NCI-H1930 (cell line): ENCODE measurements at places on chromosomes 4 and X.

- DNase-seq, result no peak
Observed at GRCh38 chr4:184911310-184911709, 85.5 kb upstream of the ACSL1 start.

DNA sequence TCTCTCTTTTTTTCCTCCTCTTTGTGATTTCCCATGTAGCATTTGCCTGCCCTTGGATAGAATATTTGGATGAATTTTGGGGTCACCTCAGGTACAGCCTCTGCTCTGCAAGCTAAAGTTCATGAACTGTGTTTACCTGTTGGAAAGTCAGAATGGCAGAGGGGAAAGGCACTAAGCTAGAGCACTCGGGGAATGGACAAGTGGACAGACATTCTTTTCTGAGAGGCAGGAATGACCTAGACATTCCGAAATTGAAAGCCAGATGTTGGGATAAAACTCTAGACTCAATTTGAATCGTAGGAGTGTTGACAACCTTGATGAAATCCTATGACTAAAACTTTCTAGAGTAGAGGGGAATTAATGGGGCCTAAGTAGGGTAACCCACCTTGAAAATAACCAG is 56.1 kb downstream of the LUZP4 start:
- no peak for DNase-seq

GRCh38 chrX:29090811-29091210 is 503.6 kb downstream of the IL1RAPL1 start:
- no peak for DNase-seq

DNA sequence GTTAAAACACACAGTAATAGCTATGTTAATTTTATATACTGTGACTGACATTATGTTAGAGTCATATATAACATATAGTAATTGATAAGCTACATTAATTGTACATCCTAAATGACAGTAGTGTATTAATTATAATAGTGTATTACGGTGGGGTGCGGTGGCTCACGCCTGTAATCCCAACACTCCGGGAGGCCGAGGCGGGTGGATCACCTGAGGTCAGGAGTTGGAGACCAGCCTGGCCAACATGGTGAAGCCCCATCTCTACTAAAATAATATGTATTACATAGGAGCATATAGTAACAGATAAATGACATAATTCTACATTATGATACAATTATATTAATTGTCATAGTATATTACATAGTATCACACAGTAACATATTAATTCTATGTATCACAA is 12.2 kb downstream of the ASMTL start:
- no peak for DNase-seq

DNA sequence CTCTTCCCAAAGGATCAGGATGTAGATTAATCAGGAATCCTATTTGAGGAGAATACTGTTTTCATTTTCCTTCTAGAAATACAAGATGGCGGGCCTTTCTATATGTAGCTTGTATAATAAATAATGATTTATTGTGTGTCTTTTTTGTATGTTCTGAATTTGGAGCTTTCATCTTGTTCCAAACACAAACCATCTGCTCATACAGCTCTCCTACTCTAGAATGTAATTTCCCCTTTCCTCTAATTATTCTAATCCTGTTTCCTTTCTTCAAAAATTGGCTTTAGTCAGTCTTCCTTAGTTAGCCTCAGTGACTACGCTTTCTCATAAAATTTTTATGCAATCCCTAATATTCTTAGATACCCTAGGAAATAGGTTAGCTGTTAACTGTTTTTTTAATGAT is 422.2 kb downstream of the INPP4B start:
- no peak for DNase-seq

- no peak for DNase-seq
Observed at GRCh38 chr4:89837993-89838390, 1.0 kb upstream of the SNCA start.

- no peak for DNase-seq
Observed at GRCh38 chrX:132401935-132402334, 86.9 kb downstream of the MBNL3 start.

- no peak for DNase-seq
Observed at GRCh38 chrX:72641611-72642010, 69.0 kb upstream of the HDAC8 start.
